ENCODE measurements at places on chromosomes 13 and 19. TPM values are rescaled to one million over a fixed set of nuclear protein-coding genes. Genes with fewer than 3 reads are reported as not detected.

The BCAM gene
- 8.2 TPM for total RNA-seq

The COX6B1 gene
- 1,012 TPM for total RNA-seq

The OCEL1 gene
- total RNA-seq: 4.7 TPM

The MEDAG gene
- total RNA-seq: not detected

The RNF17 gene
- not detected for total RNA-seq

The NKPD1 gene
- total RNA-seq: not detected

The SPRED3 gene
- total RNA-seq: 2.8 TPM

The ZNF763 gene
- 1.1 TPM for total RNA-seq

The TSHZ3 gene
- 4.7 TPM for total RNA-seq

The PDX1 gene
- not detected for total RNA-seq

The KLK15 gene
- not detected for total RNA-seq

The CAPN12 gene
- not detected for total RNA-seq

The ZNF865 gene
- total RNA-seq: 0.81 TPM

The SIGLEC6 gene
- not detected for total RNA-seq

The ZNF225 gene
- total RNA-seq: 3.7 TPM

The SOHLH2 gene
- total RNA-seq: 1.1 TPM

The ZNF253 gene
- total RNA-seq: 4.2 TPM

DNA sequence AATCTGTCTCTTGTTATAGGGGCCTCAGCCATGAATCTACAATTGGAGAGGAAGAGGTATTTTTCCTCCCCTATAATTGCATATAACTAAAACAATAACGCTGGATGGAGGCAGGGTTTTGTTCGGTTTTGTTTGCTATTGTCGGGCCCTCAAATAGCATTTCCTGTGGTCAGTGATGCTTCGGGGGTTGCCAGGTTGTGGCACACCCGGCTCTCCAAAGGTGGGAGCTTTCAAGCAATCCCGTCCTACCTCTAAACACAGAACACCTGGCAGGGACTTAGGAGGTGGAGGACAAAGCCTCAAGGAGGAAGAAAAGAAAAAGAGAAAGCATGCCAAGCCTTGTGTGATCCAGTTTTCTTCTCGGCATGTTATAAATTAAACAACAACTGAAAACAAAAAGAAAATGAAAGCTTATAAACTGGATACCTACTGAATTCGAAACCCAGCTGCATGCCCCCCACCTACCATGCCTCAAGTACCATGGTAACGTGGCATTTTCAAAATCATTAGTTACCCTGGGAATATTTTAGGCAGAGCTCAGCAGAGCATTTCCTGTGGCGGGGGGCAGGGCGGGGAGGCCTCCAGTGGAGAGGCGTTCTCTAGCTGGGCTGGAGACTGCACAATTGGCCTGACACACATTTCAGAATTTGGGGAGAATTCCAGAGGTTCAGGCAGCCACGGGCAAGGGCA is 213.8 kb downstream of the DCLK1 start:
- DNase-seq: peak; percentile 18

- no peak for DNase-seq
These were observed 3.8 kb downstream of the LGI4 start for GRCh38 chr19:35130761-35131720.

DNA sequence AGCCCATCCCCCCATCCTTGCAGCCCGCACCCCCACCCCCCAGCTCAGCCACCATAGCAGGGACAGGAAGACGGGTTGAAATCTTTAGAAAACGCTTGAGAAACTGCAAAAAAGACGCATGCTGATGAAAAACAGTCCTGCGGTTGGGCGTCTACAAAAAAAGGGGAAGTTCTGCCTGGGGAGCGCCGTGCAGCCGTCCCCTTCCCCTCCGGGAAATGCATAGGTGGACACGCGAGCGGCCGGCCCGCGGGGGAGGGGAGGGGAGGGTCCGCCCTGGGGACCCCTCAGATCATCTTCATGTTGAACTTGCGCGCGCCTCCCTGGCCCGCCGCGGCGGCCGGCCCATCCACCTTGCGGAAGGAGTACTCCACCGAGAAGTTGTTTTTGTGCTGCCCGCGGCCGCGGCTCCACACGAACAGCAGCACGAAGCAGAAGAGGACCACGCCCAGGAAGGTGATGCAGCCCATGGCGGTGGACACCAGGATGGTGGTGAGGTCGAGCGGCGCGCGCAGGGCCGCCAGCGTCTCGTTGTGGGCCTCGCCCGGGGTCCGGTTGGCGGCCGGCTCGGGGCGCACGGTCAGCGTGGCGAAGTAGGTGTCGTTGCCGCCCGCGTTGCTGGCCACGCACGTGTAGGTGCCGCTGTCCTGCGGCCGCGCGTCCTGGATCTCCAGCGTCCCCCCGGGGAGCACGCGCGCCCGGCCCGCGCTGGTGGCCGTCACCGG is 7.9 kb upstream of the PEAK3 start:
- DNase-seq: no peak

GRCh38 chr19:30968210-30968609 is 381.0 kb downstream of the TSHZ3 start:
- DNase-seq: peak; percentile 5

GRCh38 chr13:29538652-29539040 is 56.8 kb downstream of the SLC7A1 start:
- no peak for DNase-seq

GRCh38 chr13:83773961-83774360 is 108.3 kb downstream of the SLITRK1 start:
- no peak for DNase-seq

GRCh38 chr19:44948237-44948636 is 2.4 kb downstream of the APOC2 start:
- no peak for DNase-seq

- no peak for DNase-seq
These were observed 35.5 kb upstream of the IGFL4 start for GRCh38 chr19:46076031-46076880.

DNA sequence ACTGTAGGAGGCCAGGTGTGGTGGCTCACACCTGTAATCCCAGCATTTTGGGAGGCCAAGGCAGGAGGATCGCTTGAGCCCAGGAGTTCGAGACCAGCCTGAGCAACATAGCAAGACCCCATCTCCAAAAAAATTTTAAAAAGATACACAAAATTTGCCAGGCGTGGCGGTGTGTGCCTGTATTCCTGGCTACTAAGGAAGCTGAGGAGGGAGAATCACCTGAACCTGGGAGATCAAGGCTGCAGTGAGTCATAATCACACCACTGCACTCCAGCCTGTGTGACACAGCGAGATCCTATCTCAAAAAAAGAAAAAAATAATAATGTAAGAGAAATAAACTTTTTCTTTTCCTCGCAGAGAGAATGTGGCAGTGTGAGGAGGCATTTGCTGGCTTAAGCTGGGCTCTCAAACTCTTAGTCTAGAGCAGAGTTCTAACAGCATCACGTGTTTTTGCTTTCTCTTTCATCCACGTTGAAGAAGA is 21.1 kb downstream of the FAM187B start:
- no peak for DNase-seq

- no peak for DNase-seq
These were observed 38.0 kb downstream of the TPT1 start for GRCh38 chr13:45303026-45303425.

DNA sequence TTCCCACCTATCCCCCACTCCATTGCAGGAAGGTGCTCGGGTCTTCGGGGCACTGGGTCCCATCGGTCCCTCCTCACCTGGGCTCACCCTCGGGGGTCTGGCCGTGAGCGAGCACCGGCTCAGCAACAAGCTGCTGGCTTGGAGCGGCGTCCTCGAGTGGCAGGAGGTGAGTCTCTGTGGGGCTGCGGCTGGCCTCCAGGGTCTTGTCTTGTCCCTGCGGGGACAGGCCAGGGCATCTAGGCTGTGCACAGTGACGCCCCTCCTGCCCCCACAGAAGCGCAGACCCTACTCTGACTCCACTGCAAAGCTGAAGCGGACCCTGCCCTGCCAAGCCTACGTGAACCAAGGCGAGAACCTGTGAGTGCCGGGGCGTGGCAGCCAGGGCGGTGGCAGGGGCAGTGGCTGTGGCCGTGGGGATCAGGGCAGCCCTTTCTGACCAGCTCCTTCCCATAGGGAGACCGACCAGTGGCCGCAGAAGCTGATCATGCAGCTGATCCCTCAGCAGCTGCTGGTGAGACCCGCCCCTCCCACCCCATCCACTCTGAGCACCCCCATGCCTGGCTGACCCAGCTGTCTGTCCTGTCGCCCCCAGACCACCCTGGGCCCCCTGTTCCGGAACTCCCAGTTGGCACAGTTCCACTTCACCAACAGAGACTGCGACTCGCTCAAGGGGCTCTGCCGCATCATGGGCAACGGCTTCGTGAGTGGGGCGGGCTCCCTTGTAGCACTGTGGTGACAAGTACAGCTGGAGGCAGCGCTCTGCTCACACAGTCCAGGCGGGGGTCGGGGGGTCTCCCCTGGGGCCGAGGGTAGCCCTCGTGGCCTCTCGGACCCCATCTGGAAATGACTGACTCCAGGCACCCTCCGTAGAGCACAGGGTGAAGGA is 3.7 kb downstream of the PTOV1 start:
- DNase-seq: no peak

DNA sequence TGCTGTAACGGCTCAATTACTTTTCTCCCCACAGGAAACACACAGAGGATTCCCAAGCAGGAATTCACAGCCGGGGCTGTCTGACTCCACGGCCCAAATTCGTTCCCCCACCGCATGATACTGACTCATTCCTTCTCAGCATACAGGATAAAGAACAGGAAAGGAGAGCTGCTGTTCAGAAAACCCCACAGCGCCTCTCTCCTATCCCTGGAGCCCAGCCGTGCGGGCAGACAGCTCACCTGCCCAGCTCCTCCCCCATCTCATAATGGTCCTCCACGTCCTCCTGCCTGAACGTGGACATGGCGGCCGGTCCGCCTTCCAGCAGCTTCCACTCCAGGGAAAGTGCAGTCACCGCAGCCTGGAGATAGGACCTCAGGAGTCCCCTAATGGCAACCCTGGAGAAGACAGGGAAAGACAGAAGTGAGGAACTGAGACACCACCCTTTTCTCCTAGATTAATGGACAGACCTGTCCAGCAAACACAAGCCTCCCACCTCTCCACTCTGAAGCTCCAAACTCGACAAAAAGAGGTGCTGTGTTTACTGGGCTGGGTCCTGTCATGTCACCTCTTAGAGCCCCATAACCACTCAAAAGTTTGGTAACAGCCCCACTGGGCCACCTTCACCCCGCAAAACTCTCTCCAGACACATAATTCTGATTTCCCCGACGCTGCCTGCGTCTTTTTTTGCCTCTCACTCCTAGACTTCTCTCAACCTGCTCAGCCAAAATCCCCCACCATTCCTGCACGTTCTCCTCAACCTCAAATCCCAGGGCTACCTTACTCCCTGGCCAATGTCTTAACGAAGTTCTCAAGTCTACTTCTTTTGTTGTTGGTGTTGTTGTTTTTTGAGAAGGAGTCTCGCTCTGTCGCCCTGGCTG is 1.2 kb downstream of the DAPK3 start:
- DNase-seq: peak; percentile 91

- DNase-seq: no peak
These were observed 225.6 kb downstream of the RAP2A start for GRCh38 chr13:97659602-97660001.

DNA sequence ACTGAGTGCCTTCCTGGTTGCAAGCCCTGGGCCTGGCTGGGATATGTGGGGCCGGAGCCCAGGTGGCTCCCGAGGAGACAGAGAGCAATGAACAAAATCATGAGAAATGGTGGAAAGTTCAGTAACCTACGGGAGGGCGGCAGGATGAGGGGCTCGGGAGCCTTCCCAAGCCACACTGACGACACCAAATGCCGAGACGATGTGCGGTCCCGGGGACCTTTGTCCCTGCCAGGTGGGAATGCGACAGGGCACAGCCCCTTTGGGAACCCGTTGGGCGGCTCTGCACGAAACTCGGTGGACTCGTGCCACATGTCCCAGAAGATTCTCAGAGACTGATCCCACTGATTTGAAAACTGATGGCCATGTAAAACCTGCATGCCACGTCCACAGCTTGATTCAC is 11.7 kb upstream of the ZNF14 start:
- DNase-seq: no peak

- DNase-seq: peak; percentile 62
These were observed 2.2 kb downstream of the CXCL17 start for GRCh38 chr19:42440357-42441048.

DNA sequence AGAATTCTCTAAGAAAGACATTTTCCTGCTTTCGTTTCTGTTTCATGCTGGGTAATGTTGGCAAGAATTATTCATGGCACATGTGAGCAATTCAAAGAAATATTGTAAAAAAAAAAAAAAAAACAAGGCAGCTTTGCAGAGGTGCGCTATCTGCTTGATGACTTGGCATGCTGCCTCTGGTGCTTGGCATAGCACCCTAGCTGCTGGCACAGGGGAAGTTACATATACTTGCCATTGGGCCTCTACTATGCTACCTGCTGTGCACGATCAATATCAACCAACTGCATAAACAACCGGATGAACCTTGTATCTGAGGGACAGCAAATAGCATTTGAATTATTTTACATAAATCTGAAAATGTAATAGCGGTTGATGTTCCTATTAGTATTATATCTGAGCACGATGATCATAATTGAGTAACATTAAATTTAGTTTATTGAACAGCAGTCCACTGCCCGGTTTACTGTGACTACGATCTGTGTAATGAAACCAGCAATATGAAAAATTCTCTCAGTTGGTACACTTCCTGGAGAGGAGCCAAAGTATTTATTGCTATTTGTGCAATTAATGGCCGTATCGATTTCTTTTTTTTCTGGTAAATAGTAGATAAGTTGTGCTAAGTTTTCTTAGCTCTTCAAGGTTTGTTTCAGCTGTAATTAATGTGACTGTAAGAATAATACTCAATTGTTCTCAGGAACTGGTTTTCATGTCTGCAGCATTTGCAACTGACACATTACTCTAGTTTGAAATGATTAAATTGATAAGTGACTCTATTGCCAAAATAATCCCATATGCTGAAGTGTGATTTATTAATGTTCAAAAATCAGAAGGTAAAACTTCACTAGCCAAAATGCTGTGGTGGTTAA is 717.3 kb downstream of the DACH1 start:
- DNase-seq: no peak
